ENCODE measurements at places on chromosomes 5 and 9.

- H3K27ac ChIP-seq: no peak overlapping the region
- H3K36me3 ChIP-seq: no peaks in the 10 kb centered on the region
- no peak overlapping the region for H3K4me3 ChIP-seq
- H3K4me1 ChIP-seq: no peaks in the 10 kb centered on the region
These were observed 102.6 kb downstream of the DAB2IP start for GRCh38 chr9:121753802-121754654.

DNA sequence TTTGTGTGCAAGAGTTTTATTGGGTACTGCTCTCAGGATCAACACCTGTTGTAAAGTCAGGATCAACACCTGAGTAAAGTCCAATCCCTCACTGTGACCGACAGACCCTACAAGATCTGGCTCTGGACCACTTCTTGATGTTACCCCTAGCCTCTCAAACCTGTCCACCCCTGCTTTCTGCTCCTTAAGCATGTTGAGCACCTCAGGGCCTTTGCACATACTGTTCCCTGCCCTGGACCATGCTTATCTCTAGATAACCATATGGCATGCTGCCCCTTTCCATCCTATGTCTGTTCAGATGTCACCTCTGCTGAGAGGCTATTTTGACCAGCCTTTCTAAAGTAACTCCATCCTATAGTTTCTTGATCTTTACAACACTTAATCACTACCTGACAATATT lies 269.6 kb downstream of the SMARCA2 start:
- no peaks in the 10 kb centered on the region for H3K4me1 ChIP-seq
- no peaks in the 10 kb centered on the region for H3K27me3 ChIP-seq
- H3K36me3 ChIP-seq: no peaks in the 10 kb centered on the region
- H3K4me3 ChIP-seq: no peak overlapping the region

DNA sequence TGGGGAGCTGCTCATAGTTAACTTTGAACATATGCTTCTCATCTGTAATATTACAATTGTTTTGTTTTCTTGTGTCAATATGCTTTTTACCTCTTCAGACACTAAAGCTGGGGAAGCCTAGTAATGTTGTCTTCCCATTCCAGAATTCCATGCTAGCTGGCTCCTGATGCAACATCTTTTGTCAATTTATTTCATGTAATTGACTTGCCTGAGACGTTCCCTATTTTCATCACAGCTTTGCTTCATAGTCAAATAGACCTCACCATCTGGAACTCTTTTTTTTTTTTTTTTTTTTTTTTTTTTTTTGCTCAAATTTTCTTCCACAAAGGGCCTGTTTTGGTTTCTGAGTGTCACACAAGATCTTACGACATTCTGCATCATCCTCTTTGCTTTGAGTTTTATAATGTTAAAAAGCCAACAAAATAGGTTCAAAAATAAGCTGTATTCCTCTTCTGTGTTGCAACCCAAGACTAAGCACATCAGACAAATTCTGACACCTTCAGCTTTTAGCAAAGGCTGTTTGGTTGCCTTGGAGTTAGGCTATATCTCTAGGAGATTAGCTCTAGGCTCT lies 235.2 kb downstream of the NR3C1 start:
- no peak overlapping the region for H3K27ac ChIP-seq
- no peaks in the 10 kb centered on the region for H3K4me1 ChIP-seq
- DNase-seq: no peak
- no peaks in the 10 kb centered on the region for H3K36me3 ChIP-seq

GRCh38 chr5:157778121-157778805 lies 34.8 kb downstream of the LSM11 start:
- H3K4me3 ChIP-seq: no peak overlapping the region
- no peaks in the 10 kb centered on the region for H3K27me3 ChIP-seq
- no peak overlapping the region for H3K27ac ChIP-seq
- DNase-seq: no peak

DNA sequence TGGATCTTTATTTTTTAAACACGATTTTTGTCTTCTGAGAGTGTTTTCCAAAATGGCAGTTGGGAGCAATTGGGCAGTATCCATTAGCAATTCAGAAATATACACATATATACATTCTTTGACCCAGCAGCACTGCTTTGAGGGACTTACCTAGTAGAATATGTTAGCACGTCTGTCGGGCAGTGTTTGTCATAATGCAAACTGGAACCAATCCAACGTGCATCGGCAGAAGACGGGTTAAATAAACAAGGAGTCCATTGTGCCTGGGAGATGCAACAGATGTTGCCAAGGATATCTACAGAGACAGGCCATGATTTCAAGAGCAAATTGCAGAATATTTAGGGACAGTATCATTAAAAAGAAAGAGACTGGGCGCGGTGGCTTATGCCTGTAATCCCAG lies 107.0 kb downstream of the COL5A1 start:
- H3K27ac ChIP-seq: no peak overlapping the region
- no peaks in the 10 kb centered on the region for H3K27me3 ChIP-seq
- H3K36me3 ChIP-seq: no peaks in the 10 kb centered on the region
- H3K4me3 ChIP-seq: no peak overlapping the region
- no peak for DNase-seq
- peaks cover 1% of the 10 kb centered on the region for H3K4me1 ChIP-seq

- H3K4me1 ChIP-seq: peaks cover 6% of the 10 kb centered on the region
- no peak overlapping the region for H3K4me3 ChIP-seq
- no peaks in the 10 kb centered on the region for H3K27me3 ChIP-seq
- no peak overlapping the region for H3K27ac ChIP-seq
- DNase-seq: no peak
- no peaks in the 10 kb centered on the region for H3K36me3 ChIP-seq
These were observed 217.0 kb upstream of the TARS1 start for GRCh38 chr5:33223563-33224284.

GRCh38 chr5:146398826-146399225 lies 48.3 kb upstream of the TCERG1 start:
- no peak overlapping the region for H3K4me3 ChIP-seq
- DNase-seq: peak; percentile 1
- peaks cover 3% of the 10 kb centered on the region for H3K27me3 ChIP-seq

GRCh38 chr5:94893412-94894135 lies 275.1 kb downstream of the SLF1 start:
- peak; percentile 2 for DNase-seq
- no peaks in the 10 kb centered on the region for H3K4me1 ChIP-seq
- H3K36me3 ChIP-seq: peaks cover 11% of the 10 kb centered on the region
- no peak overlapping the region for H3K4me3 ChIP-seq
- H3K27ac ChIP-seq: no peak overlapping the region
- H3K27me3 ChIP-seq: no peaks in the 10 kb centered on the region

- no peaks in the 10 kb centered on the region for H3K4me1 ChIP-seq
- DNase-seq: no peak
- no peak overlapping the region for H3K27ac ChIP-seq
- H3K27me3 ChIP-seq: no peaks in the 10 kb centered on the region
- H3K36me3 ChIP-seq: no peaks in the 10 kb centered on the region
- H3K4me3 ChIP-seq: no peak overlapping the region
These were observed 10.0 kb upstream of the ZNF131 start for GRCh38 chr5:43110606-43111170.

- DNase-seq: no peak
- H3K4me1 ChIP-seq: peaks cover 18% of the 10 kb centered on the region
- peaks cover 42% of the 10 kb centered on the region for H3K27me3 ChIP-seq
- H3K36me3 ChIP-seq: no peaks in the 10 kb centered on the region
These were observed 6.3 kb upstream of the IRX2 start for GRCh38 chr5:2757563-2758351.

DNA sequence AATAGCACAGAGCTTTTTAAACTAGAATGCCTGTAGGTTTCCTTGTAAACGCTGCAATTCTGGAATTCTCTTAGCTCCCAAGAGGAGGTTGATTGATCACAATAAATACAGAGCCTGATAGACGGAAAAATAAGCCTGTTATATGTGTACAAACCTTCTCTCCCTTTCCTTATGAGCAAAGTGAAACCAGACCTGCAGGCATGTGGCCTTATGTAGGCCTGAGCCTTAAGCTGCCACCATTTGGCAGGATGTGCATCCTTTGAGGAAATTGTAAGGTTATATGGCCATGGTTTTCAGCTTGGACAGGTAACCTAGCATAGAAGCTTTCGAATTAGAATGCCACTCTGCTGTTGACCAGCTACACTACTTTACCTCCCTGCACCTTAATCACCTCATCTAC lies 49.1 kb downstream of the PRKACG start:
- DNase-seq: no peak
- no peak overlapping the region for H3K27ac ChIP-seq
- peaks cover 14% of the 10 kb centered on the region for H3K4me1 ChIP-seq
- H3K4me3 ChIP-seq: no peak overlapping the region
- no peaks in the 10 kb centered on the region for H3K36me3 ChIP-seq

GRCh38 chr9:93304574-93305496 lies 120.9 kb downstream of the WNK2 start:
- no peak overlapping the region for H3K27ac ChIP-seq
- peak; percentile 42 for DNase-seq
- no peaks in the 10 kb centered on the region for H3K36me3 ChIP-seq
- H3K4me1 ChIP-seq: no peaks in the 10 kb centered on the region
- H3K4me3 ChIP-seq: no peak overlapping the region
- no peaks in the 10 kb centered on the region for H3K27me3 ChIP-seq

- peaks cover 45% of the 10 kb centered on the region for H3K36me3 ChIP-seq
- H3K4me3 ChIP-seq: no peak overlapping the region
- no peaks in the 10 kb centered on the region for H3K4me1 ChIP-seq
- peak; percentile 31 for DNase-seq
- no peaks in the 10 kb centered on the region for H3K27me3 ChIP-seq
These were observed 27.5 kb downstream of the PTGES2 start for GRCh38 chr9:128099932-128100491.

GRCh38 chr5:107543868-107544267 lies 126.9 kb downstream of the EFNA5 start:
- H3K4me1 ChIP-seq: no peaks in the 10 kb centered on the region
- H3K36me3 ChIP-seq: no peaks in the 10 kb centered on the region
- no peaks in the 10 kb centered on the region for H3K27me3 ChIP-seq
- DNase-seq: no peak

DNA sequence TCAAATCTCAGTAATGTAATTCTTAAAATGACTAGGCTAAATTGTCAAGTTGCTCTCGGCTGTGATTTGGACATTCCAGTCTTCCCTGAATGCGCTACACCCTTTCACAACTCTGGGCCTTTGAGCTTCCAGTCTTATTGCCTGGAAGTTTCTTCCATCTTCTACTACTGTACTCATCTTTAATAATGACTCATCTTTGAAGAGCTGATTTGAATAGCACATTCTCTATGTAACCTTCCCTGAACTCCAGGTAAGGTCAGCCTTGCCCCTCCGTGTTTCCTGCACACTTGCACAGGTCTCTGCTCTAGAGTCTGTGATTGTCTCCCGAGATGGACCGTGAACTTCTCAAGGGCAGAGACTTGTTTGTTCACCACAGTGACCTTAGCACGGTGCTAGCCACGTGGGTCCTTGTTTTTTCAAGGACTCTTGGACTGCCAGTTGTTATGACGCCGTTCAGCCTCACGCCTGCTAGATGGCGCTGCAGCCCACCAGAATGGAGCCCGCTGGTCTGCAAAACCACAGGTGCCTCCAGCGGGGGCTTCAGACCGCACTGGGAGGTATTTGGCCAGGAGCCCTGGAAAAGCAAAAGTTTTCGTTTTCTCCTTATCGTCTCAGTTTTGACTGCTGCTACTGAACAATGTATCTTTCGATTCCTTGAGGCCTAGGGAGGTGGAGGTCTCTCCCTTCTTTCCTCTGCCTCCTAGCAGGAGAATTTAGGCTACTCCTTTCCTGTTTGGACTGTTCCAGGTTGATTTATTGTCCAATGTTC lies 44.4 kb downstream of the SEC61B start:
- peak; percentile 90 for DNase-seq
- H3K4me3 ChIP-seq: peak overlapping the region; percentile 64
- H3K27ac ChIP-seq: no peak overlapping the region
- no peaks in the 10 kb centered on the region for H3K36me3 ChIP-seq
- H3K4me1 ChIP-seq: peaks cover 3% of the 10 kb centered on the region

GRCh38 chr9:136688274-136689107 lies 1.2 kb upstream of the AGPAT2 start:
- no peaks in the 10 kb centered on the region for H3K27me3 ChIP-seq
- peak; percentile 50 for DNase-seq
- no peak overlapping the region for H3K4me3 ChIP-seq
- H3K27ac ChIP-seq: no peak overlapping the region
- H3K4me1 ChIP-seq: peaks cover 36% of the 10 kb centered on the region
- peaks cover 9% of the 10 kb centered on the region for H3K36me3 ChIP-seq

- H3K4me1 ChIP-seq: no peaks in the 10 kb centered on the region
- H3K4me3 ChIP-seq: no peak overlapping the region
- DNase-seq: no peak
These were observed 139.2 kb upstream of the SMARCA2 start for GRCh38 chr9:1875921-1876448.

DNA sequence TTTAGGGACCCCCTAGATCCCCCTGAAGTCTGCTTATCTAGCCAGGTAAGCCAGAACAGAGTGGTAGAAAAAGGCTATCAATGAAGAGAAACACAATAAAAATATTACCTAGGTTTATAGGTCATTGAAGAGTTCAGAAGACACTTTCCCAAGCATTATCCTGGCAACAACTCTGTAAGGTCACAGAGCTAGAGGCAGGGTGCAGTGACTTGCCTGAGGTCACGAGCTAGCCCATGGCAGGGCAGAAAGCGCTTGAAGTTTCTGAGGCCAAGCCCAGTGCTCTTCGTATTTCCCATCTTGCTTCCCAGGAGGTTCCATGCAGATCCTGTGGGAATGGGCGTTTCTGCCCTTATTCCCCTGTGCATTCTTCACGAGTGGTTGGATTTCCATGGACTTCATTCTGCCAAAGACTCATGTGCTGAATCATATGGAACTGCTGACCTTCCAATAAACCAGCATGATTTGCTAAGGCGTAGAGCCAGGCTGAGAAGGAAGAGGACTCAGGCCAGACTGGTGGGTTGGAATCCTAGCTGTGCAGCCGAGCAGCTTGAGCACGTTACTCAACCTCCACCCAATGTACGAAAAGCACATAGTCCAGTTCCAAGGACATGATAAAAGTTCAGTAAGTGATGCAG lies 22.1 kb downstream of the TRMO start:
- no peak overlapping the region for H3K27ac ChIP-seq
- no peak for DNase-seq
- H3K4me3 ChIP-seq: no peak overlapping the region
- H3K36me3 ChIP-seq: peaks cover 23% of the 10 kb centered on the region

- no peaks in the 10 kb centered on the region for H3K4me1 ChIP-seq
- H3K27me3 ChIP-seq: no peaks in the 10 kb centered on the region
- no peaks in the 10 kb centered on the region for H3K36me3 ChIP-seq
These were observed 131.8 kb upstream of the IER5L start for GRCh38 chr9:129309906-129310305.

DNA sequence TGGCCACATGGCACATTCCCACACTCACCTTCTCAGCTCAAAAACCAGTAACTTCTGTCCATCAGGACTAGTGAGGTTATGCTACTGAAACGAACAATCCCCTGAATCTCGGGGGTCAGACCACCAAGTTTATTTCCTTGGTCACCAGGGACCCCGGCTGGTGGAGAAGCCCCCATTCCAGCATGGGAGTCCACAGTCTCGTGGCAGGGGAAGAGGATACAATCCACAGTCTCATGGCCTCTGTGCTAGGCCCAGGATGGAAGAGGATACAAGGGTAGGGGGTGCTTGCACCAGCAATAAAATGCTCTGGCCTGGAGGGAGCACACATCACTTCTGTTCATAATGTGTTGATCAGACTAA lies 7.4 kb upstream of the CARD19 start:
- no peak overlapping the region for H3K4me3 ChIP-seq
- H3K36me3 ChIP-seq: no peaks in the 10 kb centered on the region
- no peak for DNase-seq
- H3K27me3 ChIP-seq: no peaks in the 10 kb centered on the region

GRCh38 chr5:145484158-145484557 lies 351.0 kb downstream of the PRELID2 start:
- H3K36me3 ChIP-seq: no peaks in the 10 kb centered on the region
- DNase-seq: no peak
- no peaks in the 10 kb centered on the region for H3K27me3 ChIP-seq
- no peak overlapping the region for H3K4me3 ChIP-seq
- H3K4me1 ChIP-seq: no peaks in the 10 kb centered on the region
- H3K27ac ChIP-seq: no peak overlapping the region

GRCh38 chr5:147701468-147701867 lies 81.1 kb downstream of the JAKMIP2 start:
- H3K4me3 ChIP-seq: no peak overlapping the region
- no peak overlapping the region for H3K27ac ChIP-seq
- no peaks in the 10 kb centered on the region for H3K4me1 ChIP-seq
- no peaks in the 10 kb centered on the region for H3K27me3 ChIP-seq
- DNase-seq: no peak
